GM18507 (cell line): ENCODE measurements at places on chromosomes 1 and 21.

GRCh38 chr1:217660353-217661062, 29.4 kb downstream of the SPATA17 start:
- DNase-seq: no peak

DNA sequence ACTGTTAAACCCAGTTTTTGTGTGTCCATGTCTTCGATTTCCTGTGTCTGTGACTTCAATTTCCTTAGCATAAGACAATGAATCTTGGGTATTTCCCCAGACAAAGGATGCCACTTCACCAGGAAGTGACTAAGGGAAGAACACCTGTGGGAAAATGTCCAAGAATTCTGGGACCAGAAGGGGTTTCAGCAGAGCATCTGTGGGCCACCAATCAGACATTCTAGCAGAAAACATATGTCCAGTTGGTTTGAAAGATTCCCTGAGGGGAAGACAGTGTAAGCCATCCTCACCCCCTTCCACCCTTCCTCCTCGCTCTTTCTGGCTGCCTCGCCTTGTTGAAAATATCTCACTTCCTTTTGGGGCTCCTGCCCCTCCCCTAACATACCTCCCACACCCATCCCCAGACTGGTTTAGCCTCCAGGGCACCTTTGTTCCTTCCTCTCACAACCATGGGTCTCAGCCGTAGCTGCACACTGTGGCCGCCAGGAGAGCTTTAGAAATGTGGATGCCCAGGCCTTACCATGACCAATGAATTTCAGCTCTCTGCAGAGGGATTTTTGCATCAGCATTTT, 25.5 kb upstream of the IFNAR1 start:
- DNase-seq: peak; percentile 38

DNA sequence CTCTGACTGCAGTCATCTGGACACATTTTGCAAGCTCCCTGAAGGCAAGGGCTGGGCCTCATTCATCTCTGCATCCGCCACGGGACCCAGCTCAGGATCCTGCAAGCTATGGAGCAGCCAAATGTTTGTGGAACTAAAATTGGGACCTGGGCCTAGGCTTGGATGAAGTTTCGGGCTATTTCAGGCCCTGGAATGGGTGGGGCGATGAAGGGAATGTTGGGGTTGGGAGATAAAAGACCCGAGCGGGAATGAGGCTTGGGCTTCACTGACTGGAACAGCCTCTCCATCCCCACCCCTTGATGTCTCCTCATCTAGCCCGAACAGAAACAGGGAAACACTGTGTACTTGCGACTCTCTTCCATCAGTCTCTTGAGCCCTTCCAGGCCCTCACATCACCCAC, 7.3 kb upstream of the AHCYL1 start:
- no peak for DNase-seq

GRCh38 chr1:187634940-187635339, 806.2 kb downstream of the PLA2G4A start:
- no peak for DNase-seq

DNA sequence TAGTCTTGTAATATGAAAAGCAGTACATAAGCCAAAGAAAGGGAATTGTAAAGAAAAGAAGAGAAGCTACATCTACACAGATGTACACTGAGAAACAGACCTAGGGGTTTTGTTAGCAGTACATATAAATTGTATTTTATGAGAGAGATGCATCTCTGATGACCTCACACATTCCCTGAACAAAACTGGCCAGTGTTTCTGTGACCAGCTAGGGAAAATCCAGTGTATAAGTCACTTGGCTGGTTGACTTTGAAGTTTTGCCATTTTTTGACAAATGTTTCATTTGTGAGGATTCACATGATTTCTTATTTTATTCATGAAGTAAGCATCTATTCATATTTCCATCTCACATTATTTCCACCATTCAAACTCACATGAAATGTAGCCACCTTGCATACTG, 28.3 kb upstream of the DYNLT5 start:
- DNase-seq: no peak

DNA sequence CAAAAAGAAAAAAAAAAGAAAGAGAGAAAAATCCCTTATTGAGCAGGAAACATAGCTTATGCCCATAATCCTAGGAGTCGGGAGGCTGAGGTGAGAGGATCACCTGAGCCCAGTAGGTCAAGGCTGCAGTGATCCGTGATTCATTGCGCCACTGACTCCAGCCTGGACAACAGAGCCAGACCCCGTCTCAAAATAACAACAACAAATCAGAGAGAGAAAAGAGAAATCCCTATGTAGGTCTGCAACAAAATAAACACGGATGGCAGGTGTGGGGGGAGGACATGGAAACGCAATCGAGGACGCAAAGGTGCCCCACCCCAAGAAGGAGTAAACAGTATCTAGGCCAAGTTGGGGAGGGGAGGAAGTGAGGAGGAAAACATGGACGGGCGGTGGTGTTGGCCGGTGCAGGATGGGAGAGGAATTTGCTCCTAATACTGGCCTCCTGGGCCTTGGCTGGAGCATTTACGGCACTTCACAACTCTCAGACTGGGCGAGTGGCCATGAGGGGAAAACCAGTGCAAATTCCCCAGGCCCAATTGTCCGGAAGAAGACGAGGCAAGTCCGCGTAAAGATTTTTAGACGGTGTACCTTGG, 609 bp upstream of the CHTOP start:
- no peak for DNase-seq

- DNase-seq: no peak
Observed at GRCh38 chr1:221316491-221317056, 425.3 kb downstream of the DUSP10 start.

- DNase-seq: no peak
Observed at GRCh38 chr1:175794586-175794985, 51.2 kb upstream of the TNR start.

- no peak for DNase-seq
Observed at GRCh38 chr1:34427170-34427569, 250.5 kb downstream of the C1orf94 start.

- no peak for DNase-seq
Observed at GRCh38 chr1:101130673-101131072, 105.1 kb upstream of the DPH5 start.

DNA sequence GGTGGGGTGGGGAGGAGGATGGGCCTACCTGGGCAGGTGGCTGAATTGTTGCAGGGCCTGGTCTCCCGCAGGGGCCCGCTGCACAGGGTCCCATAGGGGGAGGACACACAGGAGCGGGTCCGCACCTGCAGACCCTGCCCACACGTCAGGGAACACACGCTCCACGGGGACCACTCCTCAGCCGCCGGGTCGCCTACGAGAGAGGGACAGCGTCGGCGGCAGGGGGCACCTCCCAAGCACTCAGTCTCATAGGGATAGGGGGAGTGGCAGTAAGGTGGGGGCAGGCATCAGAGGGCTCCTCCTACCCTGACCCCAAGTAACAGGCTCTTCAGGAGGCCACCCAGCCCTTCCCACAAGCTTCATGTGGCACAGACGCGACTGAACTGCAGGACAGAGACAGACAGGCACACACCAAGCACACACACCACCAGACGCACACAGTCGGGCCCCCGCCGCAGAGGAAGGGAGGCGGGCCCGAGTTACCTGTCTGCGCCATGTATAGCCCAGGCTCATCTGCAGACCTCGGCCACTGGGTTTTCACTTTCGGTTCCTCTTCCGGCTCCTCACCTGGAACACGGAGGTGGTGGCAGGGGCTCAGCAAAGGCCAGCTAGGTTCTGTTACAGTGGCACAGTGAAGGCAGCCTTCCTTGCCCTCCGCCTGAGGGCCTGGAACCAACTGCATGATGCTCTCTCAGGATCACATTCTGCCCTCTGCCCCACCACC, 19.8 kb downstream of the ADGRB2 start:
- DNase-seq: peak; percentile 60

DNA sequence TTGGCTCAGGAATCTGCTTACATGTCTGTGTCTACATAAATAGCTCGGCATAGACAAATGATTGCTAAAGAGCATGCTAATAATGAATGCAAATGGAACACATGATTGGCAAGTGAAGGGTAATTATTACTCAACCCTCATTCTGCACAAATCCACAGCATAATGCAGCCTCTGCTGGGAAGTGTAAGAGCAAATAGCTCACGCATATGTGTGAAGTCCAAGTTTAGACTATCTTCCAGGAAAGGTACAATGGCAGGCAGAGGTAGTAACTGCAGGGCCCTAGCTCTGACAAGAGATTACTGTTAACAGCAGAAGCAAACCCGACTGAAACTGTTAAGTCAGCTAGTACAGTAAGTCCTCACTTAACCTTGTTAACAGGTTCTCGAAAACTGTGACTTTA, 7.0 kb upstream of the IL6R start:
- no peak for DNase-seq
